MV-4-11 (cell line): ENCODE measurements at places on chromosomes 1 and 21.
A peak's percentile ranks its signal among the peaks of the same experiment; 100 is the strongest.

DNA sequence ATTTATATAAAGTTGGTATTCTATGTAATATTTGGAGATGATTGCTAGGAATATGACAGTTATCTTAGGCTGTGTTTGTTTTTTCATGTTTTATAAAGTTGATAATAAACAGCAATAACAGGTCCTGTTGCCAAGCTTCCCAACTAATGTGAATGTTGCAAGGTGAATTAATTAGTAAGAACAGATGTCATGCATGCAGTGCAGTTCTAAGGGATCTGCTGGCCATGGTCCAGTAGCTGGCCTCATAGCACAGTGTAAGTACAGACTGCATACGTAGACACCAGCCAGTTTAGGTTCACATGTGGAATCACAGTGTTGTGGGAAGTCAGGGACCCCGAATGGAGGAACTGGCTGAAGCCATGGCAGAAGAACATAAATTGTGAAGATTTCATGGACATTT, 478.2 kb downstream of the NEGR1 start:
- DNase-seq = no peak

- peak; percentile 94 for DNase-seq
Observed at GRCh38 chr1:35447278-35447677, 109.9 kb downstream of the KIAA0319L start.

DNA sequence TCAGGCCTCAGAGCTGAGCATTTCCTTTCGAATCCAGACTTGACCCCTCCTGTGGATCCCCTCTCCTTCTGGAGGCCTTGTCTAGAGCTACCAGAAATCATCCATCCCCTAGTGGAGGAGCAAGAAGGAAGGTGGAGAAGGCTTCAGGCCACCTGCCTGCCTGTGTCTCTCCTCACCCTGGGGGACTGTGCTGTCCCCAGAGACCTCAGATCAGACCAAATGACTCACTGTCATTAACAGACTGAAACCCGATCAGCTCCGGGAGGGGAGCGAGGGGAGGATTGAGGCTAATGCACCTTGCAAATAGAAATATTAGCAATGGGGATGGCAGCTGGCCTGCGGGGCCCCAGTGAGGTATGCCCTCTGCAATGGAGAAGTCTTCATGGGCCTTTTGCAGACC, 2.1 kb downstream of the MYBPH start:
- DNase-seq = no peak

DNA sequence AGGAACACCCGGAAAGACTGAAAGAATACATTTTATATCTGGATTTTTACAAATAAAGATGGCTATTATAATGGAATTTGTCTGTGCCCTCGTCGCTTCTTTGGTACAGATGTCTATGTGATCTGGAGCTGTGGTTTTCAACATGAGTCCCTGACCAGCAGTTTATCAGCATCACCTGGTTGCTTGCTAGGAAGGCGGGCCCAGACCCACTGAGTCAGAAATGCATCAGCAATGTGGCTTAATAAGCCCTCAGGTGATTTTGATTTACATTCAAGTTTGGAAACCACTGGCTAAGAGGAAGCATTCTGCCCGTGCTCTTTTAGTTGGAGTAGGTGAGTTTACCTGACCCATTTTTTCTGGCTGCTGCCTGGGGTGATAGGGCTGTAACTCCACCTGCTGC, 31.7 kb downstream of the ATP1A1 start:
- DNase-seq = no peak

DNA sequence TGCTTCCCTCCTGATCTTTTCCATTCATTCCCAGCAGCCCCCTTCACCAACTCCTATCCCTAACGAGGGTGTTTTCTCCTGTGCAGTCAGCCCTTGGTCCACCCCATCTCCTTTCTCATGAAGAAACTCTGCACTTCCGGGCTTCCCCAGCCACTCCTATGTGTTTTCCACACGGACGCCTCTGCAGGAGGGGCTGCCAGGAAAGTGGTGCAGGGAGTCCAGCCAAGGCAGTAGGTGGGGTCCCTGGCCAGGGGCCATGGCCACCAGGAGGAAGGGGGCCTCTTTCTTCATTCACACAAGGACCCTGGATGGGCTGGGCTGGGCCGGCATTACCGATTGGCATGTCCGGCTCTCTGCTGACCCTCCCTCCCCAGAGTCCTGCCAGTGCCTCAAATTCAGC, 72.8 kb upstream of the EFHD2 start:
- no peak for DNase-seq
